Neural progenitor cell (in vitro differentiated cells): ENCODE measurements at places on chromosomes 16 and 17. TPM values are rescaled to one million over a fixed set of nuclear protein-coding genes. Genes with fewer than 3 reads are reported as not detected.
A peak's percentile ranks its signal among the peaks of the same experiment; 100 is the strongest.

OR1A1 gene
- total RNA-seq = not detected in 2 replicates

GRCh38 chr16:19436540-19436939, 18.9 kb downstream of the TMC5 start:
- no peak overlapping the region for H3K4me3 ChIP-seq
- DNase-seq = no peak
- H3K27ac ChIP-seq = no peak overlapping the region
- H3K4me1 ChIP-seq = no peaks in the 10 kb centered on the region

DNA sequence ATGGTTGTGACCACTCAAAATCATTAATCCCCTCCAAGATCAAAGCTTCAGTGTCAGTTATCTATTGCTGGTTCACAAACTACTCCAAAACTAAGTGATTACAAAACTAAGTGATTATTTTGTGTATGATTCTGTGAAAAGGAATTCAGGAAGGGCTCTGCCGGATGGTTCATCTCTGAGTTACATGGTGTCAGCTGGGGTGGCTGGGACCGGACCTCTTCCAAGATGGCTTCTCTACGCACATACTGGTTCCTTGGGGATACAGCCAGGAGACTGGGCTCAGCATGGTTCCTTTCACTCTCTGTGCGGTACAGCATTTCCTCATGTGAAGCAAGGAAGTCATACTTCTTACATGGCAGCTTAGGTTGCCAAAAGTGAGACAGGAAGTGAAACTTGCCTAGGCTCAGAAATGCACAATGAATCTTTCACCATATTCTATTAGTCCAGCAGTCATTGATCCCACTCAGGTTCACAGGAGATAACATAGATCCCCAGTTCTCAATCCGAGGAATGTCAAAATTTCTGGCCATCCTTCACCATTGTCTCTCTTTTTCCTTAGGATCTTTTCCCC, 97.9 kb upstream of the IRX6 start:
- DNase-seq = no peak
- H3K4me3 ChIP-seq = no peak overlapping the region
- no peak overlapping the region for H3K27ac ChIP-seq
- no peaks in the 10 kb centered on the region for H3K4me1 ChIP-seq
- no peaks in the 10 kb centered on the region for H3K36me3 ChIP-seq
- no peaks in the 10 kb centered on the region for H3K27me3 ChIP-seq

ZNF469 gene
- total RNA-seq = 0.02 and 0.03 TPM in 2 replicates

DNA sequence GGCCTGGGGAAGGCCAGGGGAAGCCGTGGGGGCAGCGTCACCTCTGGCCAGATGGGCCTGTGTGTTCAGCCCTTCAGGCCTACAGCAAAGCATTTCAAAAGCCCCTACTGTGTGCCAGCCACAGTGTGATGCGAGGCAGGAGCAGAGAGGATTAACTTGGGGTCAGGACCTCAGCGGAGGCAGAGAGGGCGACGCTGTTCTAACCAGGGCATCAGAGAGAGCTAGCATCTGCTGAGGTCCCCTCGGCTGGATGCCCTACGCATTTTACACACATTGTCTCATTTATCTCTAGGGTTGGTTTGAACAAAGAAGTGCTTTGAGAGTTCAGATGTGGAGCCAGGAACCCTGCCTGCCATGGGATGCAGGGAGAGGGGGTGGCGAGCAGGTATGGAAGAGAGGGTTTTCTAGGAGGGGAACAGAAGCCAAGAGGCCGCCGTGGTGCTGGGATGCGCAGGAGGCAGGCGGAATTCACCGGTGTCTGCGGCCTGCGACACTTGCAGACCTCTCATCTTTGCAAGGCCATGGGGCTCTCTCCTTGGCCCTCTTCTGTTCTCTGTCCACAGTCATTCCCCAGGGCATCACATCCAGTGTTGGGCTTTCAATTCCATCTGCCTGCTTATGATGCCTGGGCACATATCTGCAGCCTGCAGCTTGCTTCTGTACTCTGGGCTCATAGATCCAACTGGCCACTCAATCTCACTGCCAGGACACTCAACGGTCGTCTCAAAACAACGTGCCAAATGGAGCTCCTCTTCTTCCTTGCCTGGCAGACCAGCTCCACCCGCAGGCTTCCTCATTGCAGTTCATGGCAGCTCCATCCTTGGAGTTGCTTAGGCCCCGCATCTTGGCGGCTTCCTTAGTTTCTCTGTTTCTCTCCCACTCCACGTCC, 8.1 kb upstream of the NKD1 start:
- DNase-seq = peak; percentile 72
- peaks cover 31% of the 10 kb centered on the region for H3K27me3 ChIP-seq
- no peaks in the 10 kb centered on the region for H3K36me3 ChIP-seq
- H3K27ac ChIP-seq = no peak overlapping the region

- DNase-seq = peak; percentile 58
- no peaks in the 10 kb centered on the region for H3K27me3 ChIP-seq
- H3K4me3 ChIP-seq = no peak overlapping the region
- peaks cover 33% of the 10 kb centered on the region for H3K36me3 ChIP-seq
- H3K4me1 ChIP-seq = no peaks in the 10 kb centered on the region
Observed at GRCh38 chr17:69523244-69523861, 108.9 kb downstream of the MAP2K6 start.

CES4A gene
- 0.22 and 1.8 TPM in 2 replicates for total RNA-seq

DNA sequence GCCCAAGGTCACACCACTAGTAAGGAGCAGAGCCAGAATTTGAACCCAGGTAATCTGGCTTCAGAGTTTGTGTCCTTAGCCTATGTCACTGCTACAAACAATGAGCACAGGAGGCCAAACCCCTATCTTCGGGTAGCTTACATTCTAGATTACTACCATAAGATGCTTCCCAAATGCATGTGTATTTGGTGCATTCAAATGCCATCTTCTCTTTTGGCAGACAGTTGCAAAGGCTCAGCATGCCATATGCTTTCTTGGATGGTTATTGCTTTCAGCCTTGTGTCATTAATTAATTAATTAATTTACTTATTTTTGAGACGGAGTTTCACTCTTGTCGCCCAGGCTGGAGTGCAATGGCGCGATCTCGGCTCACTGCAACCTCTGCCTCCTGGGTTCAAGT, 80.7 kb downstream of the DNAH3 start:
- H3K36me3 ChIP-seq = no peaks in the 10 kb centered on the region
- DNase-seq = no peak

PRKCB gene
- total RNA-seq = 5.0 and 9.5 TPM in 2 replicates

DNA sequence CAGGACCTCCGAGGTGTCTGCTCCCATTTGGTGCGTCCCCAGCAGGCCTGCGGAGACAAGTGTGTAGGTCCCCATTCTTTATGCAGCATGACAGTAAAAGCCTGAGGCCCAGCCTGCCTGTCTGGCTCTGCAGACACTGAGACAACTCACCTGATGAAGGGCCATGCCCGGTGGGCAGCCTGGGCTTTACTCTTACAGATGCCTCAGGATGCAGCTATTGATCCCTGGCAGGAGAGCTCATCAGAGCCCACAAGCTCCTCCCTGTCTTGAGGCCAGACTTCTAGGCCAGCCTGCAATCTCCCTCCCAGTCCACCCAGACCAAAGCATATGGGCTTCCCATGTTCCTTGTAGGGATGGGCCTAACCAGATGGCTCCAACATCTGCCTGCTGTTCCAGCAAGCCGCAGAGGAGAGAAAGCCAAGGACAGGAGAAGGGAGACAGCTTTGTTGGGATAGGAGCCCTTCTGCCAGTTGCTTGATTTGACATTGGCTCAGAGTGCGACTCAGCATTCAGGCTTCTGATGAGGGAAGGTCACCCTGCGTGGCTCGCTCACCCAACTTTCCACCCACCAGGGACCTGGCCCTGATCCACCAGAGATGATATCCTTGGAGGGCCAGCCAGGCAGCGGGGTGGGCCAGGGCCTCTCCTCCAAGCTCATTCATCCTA, 87.5 kb downstream of the SOCS1 start:
- H3K27ac ChIP-seq = no peak overlapping the region
- H3K4me1 ChIP-seq = peaks cover 8% of the 10 kb centered on the region
- no peaks in the 10 kb centered on the region for H3K27me3 ChIP-seq
- no peaks in the 10 kb centered on the region for H3K36me3 ChIP-seq
- no peak overlapping the region for H3K4me3 ChIP-seq
